Stimulated activated CD4-positive, alpha-beta T cell treated with anti-CD3 and anti-CD28 coated beads, Interleukin-4, amount 100 ng/mL, for 48 hours (primary cell): ENCODE measurements at places on chromosomes 6 and 20.

- no peak for DNase-seq
Measured at GRCh38 chr6:87675004-87675681, 26.9 kb downstream of the AKIRIN2 start.

GRCh38 chr6:69936674-69937363 lies 70.5 kb downstream of the COL19A1 start:
- no peak for DNase-seq

- no peak for DNase-seq
Measured at GRCh38 chr6:72446430-72446829, 175.4 kb upstream of the KCNQ5 start.

DNA sequence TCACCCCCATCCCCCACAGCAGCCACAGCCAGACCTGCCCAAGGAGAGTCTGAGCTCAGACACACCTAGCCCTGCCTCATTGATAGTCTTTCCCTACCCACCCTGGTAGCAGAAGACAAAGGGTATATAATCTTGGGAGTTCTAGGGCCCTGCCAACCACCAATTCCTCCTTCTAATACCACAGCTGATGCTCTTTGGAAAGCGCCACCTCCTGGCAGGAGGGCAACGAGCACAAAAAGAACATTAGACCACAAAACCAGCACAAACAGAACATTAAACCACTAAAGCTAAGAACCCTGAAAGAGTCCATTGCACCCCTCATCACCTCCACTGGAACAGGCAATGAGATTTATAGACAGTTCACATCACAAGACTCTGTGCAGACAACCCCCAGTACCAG lies 195.8 kb upstream of the FUT9 start:
- no peak for DNase-seq

- DNase-seq: no peak
Measured at GRCh38 chr6:149907317-149907716, 9.4 kb upstream of the RAET1E start.

- no peak for DNase-seq
Measured at GRCh38 chr6:137840252-137840651, 26.8 kb upstream of the TNFAIP3 start.

GRCh38 chr6:45323656-45324224 lies 4.4 kb upstream of the RUNX2 start:
- no peak for DNase-seq

GRCh38 chr6:158038291-158039177 lies 56.9 kb downstream of the SYNJ2 start:
- DNase-seq: no peak

GRCh38 chr6:132020138-132020581 lies 69.0 kb upstream of the CCN2 start:
- no peak for DNase-seq

DNA sequence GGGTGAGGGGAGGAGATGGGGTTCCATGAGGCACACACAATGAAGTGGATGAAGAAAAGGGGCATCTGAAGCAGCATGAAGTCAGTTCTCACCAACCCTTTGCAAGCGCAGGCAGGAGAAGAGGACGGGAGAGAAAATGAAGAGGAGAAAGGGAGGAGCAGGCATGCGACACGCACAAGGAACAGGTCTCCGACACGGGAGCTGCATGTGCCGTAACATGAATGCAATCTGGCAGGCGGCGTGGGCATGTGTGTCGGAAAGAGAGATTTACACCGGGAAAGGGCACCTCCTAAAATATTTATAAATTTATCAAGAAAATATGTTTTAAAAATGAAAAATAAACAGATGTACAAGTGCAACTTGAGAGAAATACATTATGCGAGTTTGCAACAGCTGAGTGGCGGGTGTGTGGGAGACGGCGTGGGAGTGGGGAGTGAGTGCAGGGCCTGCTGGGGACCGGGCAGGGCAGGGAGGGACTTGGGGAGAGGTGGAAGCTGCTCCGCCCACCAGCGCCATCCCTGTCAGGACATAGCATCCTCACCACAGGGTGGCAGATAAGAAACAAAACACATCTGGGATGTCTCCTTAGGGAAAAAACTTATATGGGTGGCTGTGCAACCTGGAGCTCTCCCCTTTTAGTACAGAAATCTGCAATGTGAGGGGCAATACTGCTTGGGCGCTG lies 40.6 kb downstream of the GJA10 start:
- DNase-seq: no peak

DNA sequence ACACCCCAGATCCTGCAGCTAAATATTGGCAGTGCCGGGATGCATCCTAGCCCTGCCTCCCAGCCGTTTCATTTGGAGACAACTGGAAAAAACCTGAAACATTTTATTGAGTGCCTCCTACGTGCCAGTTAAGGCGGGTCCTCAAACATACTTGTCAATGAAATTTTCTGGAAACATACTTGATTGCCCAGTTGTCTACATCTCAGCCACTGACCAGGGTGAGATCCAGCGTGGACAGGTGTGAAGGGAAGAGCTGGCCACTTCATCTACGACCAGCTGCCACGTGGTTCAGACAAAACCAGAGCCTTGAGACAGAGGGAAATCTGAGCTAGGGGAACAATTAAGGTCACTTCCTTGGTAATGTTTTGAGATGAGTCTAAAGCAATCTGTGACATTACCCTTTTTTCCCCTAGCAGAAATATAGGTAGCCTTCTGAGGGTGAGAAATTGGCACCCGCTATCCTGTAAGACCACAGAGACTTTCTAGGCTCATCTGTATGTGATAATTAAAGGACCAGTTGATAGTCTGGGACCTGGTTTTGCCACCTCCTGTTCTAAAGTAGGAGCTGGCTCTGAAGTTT lies 116.3 kb upstream of the MTHFD1L start:
- no peak for DNase-seq

GRCh38 chr6:1076531-1077459 lies 235.1 kb upstream of the FOXQ1 start:
- no peak for DNase-seq

DNA sequence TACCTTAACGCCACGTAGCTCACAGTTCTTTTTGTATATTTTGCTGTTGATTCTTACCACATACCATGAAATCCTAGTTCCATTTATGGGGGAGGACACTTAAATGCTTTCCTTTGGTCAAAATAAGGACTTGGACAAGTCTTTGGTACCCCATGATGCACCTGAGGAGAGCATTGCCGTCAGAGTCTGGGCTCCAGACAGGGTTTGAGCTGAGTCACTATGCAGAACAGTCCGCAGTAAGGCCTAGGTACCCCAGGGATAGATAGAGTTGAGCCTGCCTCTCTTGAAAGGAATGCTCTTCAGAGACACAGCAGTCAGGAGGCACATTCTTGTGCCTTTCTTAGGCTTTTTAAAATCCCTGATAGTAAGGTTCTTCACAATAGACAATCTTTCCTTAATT lies 6.0 kb downstream of the PARD6B start:
- no peak for DNase-seq

DNA sequence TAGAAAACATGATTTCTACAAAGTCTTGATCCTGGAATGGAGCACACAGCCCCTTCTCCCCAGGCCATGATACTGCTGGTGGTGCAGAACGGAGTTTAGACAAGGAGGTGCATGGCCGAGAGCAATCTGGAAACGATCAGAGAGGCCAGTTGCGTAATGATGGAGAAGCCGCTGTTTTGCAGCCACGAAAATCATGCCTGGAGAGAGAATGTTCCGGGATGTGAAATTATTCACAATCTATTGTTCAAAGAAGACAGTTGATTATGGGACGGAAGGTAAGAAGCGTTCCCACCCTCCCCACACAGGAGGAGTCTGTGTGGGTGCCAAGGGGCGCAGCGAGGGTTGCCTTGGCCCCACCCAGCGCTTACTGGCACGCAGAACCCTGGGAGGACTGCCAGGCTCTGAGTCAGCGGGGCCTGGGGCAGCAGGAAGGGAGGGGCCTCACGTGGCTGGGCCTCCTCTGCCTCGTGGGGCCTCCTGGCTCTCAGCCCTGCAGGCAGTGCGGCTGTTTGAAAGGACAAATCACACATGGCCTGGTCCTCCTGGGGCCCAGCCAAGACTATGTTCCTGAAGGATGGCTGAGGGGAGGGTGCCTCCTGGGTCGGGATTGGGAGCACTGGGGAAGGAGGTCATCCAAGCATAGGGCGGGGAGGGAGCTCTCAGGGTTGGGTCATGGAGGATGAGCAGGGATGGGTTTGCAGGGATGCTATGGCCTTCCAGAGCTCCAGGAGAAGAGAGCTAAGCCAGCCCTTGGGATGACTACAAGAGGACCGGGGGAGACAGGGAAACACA lies 8.7 kb upstream of the AP5S1 start:
- peak; percentile 87 for DNase-seq

- DNase-seq: no peak
Measured at GRCh38 chr6:56789879-56790278, 147.2 kb upstream of the DST start.

DNA sequence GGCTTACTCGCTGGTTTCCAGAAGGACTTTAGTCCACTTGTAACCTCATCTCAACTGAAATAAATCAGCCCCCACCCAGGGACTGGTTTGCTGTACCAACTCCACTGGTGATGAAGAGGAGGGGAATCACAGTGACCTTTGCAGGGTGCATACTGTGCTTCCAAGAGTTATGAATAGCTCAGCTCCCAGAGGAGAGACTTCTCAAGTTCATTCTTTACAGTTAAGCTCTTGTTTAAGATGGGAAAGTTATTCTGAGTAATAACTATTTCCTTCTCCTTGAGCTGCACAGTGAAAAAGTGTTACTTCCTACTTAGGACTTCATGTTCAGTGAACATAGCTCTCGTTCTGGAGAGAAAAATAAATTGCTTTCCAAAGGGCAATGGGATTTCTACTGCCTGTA lies 166.5 kb upstream of the ECI2 start:
- no peak for DNase-seq

- no peak for DNase-seq
Measured at GRCh38 chr20:32332614-32333013, 25.5 kb upstream of the ASXL1 start.
